ENCODE measurements at places on chromosomes 12 and 14.

DNA sequence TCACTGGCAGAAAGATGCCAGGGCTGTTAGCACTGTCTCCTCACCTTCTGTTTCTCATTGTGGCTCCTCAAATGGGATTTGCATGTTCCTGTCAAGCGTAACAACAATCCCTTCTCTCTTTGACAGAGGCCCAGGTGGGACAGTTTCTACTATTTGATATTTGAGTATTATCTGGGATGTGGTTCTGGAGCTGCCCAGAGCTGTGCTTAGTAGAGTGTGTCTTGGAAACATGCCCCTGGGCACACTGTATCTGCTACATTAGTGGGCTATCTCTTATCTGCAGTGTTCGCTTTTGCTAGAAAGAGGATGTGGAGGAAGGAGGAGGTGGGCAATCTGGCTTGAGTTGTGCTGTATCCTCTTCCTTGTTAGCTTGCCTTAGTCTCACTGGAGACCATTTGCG, 3.8 kb upstream of the ACADS start:
- DNase-seq = no peak

- DNase-seq = no peak
Observed at GRCh38 chr14:69712599-69713088, 54.3 kb upstream of the SRSF5 start.

GRCh38 chr14:26856876-26857518, 259.2 kb upstream of the NOVA1 start:
- DNase-seq = peak; percentile 16

DNA sequence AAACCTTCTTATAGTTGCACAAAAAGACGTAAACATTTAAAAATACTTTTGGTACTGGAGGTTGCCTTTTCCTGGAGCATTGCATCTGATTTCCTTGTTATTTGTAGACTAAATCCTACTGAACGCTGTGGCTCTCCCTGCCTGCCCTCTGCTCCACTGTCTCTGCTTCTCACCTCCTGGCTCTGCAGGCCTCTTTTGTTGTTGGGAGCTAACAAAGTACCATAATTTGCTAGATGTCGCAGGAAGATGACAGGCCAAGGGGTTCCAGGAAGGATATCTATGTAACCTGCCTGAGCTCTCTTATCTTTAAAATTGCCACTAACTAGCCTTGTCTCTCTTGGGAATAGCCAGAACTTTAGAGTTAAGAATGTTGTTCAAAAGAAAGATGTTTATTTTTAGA, 21.4 kb downstream of the SYNE2 start:
- DNase-seq = no peak

GRCh38 chr12:58804749-58805148, 115.6 kb downstream of the LRIG3 start:
- DNase-seq = no peak

GRCh38 chr12:130300090-130300489, 37.6 kb upstream of the PIWIL1 start:
- no peak for DNase-seq

- no peak for DNase-seq
Observed at GRCh38 chr14:76051717-76052465, 66.3 kb downstream of the IFT43 start.

DNA sequence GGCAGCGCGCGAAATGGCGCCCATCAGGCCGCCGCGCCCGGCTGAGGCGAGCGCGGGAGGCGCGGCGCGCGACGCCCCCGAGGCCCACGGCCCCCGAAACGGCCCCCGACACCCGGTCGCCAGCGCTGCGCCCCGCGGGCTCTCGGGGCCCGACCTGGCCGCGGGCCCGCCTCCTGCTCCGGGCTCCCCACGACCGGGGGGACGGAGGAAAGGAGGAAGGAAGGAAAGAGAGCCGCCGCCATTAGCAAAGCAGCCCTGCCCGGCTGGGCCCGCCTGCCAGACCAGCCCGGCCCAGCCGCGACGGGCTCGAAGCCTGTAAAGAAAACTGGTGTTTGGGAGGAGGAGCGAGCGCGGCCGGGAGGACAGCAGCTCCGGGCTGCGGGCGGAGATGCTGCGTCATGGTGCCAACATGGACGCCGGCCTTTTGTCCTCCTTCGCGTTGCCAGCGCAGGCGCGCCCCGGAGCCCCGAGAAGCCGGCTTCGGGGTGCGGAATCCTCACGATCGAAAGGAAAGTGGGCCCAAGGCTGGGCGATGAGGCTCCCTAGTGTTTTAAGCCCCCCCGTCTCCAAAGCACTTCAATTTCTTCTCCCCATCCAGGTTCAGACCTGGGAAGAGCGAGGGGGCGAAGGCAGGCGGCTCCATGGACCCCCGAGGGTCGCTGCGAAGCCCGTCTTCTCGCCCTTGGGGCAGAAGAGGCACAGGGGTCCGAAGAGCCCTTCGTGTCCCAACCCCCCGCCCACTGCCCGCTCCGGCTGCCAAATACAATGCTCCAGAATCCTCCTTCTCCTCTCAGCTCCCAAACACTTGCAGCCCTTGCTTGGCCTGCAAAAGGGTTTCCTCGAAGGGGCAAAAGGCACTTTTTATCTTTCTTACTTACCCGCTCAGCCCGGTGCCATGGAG, 2.9 kb upstream of the SETD1B start:
- DNase-seq = peak; percentile 80

DNA sequence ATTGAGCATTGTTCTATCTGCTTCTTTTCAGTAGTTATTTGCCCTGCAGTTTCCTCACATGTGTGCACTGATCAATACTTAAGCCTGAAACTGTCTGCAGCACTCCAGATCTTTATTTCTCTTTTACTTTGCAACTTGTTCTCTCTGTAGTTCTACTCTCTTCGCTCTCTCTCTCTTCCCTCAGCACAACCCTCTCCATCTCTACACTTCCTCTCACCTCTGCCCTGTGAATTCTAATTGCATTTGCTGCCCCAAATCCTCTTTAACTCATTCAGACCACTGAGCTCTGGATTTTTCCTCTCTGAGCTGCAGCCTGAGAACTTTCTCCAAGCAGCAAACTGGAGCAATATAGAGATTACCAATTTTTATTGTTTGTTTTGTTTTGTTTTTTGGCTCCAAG, 1035.5 kb downstream of the FSCB start:
- DNase-seq = no peak

DNA sequence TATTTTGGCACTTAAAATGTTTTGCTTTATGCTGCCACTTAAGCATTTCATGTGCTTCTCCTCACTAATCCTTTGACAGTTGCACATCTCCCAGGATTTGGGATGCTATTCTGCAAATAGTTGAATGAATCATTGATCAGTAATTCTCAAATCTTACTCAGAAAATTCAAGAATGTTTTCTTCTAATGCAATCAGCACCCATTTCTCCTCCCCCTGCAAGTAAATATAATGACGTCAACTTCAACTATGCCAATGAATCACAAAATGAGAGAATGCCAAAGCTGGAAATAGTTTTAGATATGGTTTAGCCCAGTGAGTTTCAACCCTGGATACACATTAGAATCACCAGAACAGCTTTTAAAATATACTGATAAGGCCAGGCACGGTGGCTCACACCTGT, 2.1 kb upstream of the BLOC1S1 start:
- no peak for DNase-seq

DNA sequence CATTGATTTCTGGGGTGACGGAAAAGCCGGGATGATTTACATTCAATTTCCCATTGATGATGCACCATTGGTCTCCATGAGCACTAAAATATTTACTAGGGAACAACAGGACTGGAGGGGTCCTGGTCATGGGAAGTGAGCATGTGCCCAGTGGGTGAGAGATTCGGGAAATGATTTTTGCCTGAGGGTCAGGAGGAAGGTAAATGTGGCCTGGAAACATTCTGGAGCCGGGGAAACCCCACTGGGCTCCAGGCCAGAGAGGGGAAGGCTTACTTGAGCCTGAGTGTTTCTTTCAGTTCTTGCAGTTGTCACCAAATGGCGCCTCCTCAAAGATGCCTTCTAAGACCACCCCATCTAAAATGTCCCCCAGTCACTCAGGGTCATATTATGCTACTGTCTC, 532.3 kb upstream of the TBX3 start:
- DNase-seq = no peak

DNA sequence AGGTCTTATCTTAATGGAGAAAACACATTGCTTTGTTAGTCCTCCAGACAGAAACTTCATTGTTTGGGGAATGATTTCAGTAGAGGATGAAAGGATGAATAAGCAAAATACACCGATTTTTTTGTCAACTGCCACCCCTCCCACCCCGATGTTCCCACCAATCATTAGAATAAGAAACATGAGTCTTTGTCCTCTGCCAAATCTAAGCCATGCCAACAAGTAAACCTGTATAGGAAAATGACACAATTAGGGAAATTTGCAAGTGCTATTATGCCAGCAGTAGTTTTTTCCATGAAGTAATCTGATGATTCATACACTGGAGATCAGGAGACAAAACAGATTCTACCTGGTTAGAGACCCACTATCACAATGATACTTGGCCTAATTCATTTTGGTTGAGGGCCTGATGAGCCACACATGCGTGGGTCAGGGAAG, 35.9 kb downstream of the FLRT2 start:
- no peak for DNase-seq

DNA sequence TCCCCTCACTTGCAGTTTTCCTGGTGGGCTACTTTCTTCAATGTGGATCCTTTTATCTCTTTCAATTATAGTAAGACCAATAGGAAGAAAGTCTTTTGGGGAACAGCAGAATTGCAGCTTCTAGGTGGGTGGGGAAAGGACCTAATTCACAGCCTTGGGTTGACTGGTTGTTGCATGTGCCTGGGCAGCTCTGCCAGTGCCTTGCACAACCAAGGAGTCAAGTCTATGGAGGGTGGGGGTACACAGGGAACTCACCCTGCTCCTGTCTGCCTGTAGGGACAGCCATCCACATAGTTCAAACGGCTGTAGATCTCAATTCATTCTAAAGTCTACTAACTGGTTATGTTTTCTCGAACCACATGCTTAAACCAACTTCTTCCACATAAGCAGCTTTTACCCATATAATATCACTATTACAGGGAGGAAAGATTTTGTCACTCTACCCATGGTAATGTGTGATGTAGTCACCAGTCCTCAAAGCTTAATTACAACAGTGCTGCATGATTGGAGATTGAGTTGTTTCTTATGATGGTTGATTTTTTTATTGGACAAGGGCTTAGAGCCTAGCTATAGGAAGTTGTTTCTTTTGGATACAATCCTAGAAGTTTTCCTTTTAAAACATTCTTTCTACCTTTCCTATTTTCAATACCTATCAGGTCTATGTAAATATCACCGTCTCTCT, 117.7 kb upstream of the FRMD6 start:
- DNase-seq = no peak

GRCh38 chr12:27624586-27624985, 71.7 kb upstream of the REP15 start:
- DNase-seq = no peak

- peak; percentile 64 for DNase-seq
Observed at GRCh38 chr14:58072288-58073071, 79.5 kb downstream of the ARMH4 start.

- peak; percentile 14 for DNase-seq
Observed at GRCh38 chr14:99132821-99133635, 139.0 kb downstream of the BCL11B start.

- no peak for DNase-seq
Observed at GRCh38 chr14:68796418-68797101, 3.7 kb upstream of the ZFP36L1 start.

DNA sequence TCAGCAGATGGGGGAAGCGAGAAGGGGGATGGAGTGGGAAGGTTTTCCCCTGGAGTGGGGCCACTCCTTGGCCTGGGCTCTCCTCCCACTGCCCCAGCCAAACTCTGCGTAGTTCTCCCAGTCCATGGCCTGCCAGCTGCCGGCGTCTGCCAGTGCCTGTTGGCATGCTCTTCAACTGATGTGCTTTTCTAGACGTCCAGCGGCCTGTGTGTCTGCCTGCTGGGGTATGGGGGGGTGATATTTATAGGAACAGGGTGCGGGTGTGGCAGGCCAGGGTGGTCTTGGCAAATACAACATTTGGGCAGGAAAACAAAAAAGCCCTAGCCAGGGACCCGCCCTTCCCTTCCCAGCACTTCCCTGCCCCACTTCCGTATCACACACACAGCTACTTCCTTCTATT, 786.3 kb upstream of the NOVA1 start:
- DNase-seq = no peak

DNA sequence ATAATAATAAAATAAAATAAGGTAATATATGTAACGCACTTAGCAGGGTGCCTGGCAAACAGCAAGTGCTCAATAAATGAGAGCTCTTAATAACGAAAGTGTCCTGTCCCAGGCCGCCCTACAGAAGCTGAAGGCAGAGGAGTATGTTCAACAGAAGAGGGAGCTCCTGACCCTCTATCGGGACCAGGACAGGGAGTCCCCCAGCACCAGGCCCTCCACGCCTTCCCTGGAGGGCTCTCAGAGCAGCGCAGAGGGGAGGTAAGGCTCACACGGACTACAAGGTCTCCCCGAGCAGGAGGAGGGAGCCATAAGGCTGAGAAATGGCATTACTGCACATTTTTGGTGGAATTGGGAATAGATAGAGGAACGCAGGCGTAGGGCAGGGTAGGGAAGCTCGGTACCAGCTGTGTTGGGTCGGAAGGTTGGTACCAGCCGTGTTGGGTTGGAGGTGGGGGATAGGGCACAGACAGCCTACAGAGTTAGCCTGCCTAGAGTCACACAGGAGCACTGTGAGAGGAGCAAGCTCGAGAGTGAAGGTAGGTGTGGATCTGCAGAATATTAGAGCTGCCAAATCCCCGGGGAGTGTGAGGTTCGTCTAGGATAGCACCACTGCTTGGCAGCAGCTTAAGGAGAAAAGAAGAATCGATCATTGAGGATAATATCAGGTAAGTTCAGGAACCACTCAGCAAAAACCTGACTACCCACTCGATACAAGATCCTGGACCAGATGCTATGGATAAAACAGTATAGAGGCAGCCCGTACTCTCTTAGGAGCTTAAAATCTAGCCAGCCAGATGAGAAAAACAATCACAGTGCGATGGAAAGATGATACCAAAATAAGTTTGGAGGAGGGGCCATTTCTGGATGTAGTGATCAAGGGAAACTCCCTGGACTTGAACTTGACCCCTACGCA, 15.3 kb downstream of the TNFRSF1A start:
- peak; percentile 69 for DNase-seq

GRCh38 chr12:89339526-89339925, 12.8 kb downstream of the DUSP6 start:
- DNase-seq = no peak

- DNase-seq = no peak
Observed at GRCh38 chr12:7207866-7208625, 18.6 kb downstream of the PEX5 start.
